ENCODE measurements at places on chromosomes 1 and 21.

GRCh38 chr1:6775261-6776043, 9.8 kb upstream of the CAMTA1 start:
- DNase-seq, result no peak

- no peak for DNase-seq
Observed at GRCh38 chr1:162070825-162071224, 1.3 kb downstream of the NOS1AP start.

- DNase-seq, result no peak
Observed at GRCh38 chr1:67130673-67131072, 4.1 kb downstream of the C1orf141 start.

GRCh38 chr1:97298966-97299365, 577.4 kb downstream of the PTBP2 start:
- DNase-seq, result no peak

All from HFF-Myc (cell line).